GM10248 (cell line): ENCODE measurements at places on chromosomes 11 and 22.

DNA sequence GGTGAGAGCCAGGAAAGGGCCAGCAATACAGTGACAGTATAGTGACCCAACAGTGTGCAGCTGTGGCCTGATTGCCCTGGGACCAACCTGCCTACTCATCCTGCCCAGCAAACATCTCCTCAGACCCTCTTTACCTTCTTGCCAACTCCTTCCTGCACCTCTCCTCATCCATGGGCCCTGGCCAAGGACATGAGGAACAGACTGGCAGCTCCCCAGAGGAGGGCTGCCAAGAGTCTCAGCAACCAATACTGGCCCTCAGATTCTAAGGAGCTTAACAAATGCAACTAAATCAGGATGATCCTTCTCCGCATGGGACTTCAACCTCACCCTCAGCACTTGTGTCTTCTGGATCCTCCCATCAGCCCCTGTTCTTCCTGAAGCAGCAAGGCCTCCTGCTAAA, 77.0 kb downstream of the RPL27A start:
- DNase-seq = no peak

GRCh38 chr22:21643533-21644357, 1.6 kb downstream of the SDF2L1 start:
- no peak for DNase-seq

DNA sequence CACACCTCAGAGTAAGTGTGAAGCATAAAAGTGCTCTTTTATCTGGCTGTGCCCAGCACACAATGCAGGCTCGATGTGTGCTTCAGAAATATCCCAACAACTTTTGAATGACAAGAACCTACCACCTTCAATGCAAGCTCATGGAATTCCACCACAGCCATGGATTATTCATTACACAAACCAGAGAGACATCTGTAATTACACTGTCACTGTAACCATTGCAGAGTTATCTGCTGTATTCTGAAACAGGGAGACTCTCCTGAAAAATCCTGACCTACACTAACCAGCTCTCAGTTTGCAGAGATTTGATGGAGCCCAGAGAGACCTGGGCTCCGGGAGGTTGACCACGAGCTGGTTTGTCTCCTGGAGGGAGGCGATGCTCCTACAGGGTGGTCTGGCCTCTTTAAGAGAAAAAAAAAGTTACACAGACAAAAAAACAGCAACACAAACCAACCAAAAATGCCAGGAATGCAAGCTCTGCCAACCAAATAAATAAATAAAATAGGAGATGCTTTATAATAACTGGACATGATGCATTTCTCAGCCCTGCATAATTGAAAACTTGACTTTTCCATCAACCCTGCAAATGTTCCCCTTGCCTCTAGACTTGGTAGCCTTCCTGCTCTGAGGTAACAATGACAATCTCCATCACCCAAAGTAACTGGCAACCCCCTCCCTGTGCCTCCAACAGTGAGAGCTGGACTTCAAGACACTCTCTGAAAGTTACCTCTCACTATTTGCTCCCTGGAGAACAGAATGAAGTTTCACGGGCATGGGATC, 69.7 kb downstream of the ETS1 start:
- DNase-seq = no peak

- DNase-seq = no peak
These were observed 7.5 kb downstream of the ME3 start for GRCh38 chr11:86664930-86665329.

GRCh38 chr22:42331014-42331413, 60.6 kb upstream of the TCF20 start:
- DNase-seq = no peak

GRCh38 chr11:113690619-113691569, 15.2 kb downstream of the TMPRSS5 start:
- peak; percentile 44 for DNase-seq

DNA sequence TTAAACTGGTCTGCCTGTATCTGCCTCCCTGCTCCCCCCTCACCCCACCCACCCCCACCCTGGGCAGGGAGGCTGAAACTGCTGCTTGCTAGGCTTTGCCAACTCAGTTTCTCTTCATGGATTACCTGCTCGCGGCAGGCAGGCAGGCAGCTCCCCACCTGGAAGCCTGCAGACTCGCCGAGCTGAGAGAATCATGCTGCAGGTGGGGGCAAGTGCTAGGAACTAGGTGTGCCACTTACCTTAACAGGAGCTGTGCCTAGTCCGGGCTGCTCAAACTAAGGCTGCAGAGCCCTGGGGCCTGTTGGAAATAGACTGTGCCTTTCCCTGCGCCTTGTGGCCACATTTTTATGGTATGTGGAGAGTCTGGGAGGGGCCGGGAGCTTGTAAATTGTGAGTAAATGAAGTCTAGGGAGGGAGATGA, 30.3 kb downstream of the MARK2 start:
- no peak for DNase-seq

GRCh38 chr11:117328375-117329010, 839 bp downstream of the CEP164 start:
- DNase-seq = peak; percentile 37

DNA sequence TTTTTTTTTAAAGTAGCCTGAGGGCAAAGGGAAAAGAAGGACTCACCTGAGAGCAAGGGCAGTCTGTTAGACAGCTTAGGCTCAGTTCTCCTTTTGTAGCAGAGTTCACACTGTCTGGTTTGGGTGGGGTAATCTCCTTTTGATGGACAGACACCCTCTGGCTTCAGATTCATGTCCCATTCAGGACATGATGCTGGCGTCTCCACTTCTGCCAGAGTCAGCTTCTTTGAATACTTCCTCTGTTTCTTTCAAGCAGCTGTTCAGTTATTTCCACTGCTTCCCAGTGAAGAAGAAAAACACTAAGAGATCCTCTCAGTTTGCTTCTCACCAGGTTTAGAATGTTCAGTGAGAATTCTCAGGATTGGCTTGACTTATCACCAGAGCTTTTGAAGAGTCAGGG, 79.0 kb upstream of the HSD17B12 start:
- DNase-seq = no peak

DNA sequence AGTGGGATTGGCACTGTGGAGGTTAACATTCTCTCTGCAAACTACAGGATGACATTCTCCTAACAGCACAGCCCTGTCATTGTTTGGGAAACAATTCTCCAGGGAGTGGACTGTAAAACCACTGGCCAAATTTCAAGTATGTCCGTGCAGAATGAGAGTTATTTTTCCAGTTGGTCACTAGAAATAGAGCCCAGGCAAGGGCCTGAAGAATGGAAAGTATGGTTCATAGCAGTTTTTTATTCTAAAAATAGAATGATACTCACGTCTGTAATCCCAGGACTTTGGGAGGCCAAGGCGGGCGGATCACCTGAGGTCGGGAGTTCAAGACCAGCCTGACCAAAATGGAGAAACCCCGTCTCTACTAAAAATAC, 39.0 kb upstream of the CD44 start:
- no peak for DNase-seq

DNA sequence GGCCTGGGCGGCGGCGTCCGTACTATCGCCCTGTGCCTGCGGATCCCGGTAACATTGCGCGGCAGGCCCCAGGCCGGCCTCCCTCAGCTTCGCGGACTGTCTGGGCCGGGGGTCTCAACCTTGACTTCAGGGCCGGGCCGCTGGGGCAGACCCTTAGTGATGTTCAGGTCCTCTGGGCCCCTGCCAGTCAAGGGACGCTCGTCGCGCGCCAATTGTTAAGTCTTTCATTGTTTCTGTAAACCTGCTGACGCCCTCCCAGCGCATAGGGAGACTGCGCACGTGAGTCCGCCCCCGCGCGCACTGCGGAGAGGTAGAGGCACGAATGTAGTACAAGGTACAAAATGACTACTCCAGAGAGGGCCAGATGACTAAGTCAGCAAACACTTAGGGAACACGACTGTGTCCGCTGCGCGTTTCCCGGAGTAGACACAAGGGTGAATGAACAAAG, 451 bp upstream of the HDHD5 start:
- peak; percentile 48 for DNase-seq

- no peak for DNase-seq
These were observed 76.3 kb downstream of the PRCP start for GRCh38 chr11:82823647-82824619.

GRCh38 chr11:14111496-14111895, 149.0 kb downstream of the SPON1 start:
- DNase-seq = no peak

DNA sequence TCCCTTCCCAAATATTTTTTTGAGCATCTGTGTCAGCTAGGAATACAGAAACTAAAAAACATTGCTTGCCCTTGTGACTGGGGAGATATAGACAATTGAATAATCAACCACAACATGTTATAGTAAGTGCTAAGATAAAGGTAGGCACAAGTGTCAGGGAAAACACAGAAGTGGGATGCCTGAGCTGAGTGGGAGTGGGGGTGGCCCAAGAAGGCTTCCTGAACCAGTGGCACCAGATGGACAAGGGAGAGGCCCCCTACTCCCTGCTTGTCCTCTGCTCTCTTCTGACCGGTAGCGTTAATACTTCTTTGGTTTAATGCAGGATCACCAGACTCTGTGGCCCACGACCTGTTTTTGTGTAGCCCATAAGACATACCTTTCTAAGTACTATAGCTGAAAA, 48.8 kb downstream of the PACS1 start:
- no peak for DNase-seq

- peak; percentile 70 for DNase-seq
These were observed at the start of gene ZNF215 for GRCh38 chr11:6926208-6927029. Gene ZNF215 (plus strand): TSS chr11:6926426. CDS start chr11:6932273, 5,847 bp downstream.

GRCh38 chr11:104259121-104259610, 95.2 kb upstream of the PDGFD start:
- DNase-seq = no peak

DNA sequence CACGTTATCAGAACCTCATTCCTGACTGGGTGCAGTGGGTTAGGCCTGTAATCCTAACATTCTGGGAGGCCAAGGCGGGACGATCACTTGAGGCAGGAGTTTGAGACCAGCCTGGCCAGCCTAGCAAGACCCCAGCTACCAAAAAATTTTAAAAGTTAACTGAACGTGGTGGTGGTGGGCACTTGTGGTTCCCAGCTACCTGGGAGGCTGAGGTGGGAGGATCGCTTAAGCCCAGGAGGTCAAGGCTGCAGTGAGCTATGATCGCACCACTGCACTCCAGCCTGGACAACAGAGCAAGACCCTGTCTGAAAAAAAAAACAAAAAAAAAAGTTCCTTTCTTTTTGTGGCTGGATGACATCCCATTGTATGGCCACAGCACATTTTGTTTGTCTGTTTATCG, 67.7 kb upstream of the PPP6R3 start:
- no peak for DNase-seq

- no peak for DNase-seq
These were observed 7.4 kb downstream of the OR10D3 start for GRCh38 chr11:124190298-124191139.

GRCh38 chr11:102946237-102946636, 9.3 kb downstream of the MMP13 start:
- DNase-seq = no peak

DNA sequence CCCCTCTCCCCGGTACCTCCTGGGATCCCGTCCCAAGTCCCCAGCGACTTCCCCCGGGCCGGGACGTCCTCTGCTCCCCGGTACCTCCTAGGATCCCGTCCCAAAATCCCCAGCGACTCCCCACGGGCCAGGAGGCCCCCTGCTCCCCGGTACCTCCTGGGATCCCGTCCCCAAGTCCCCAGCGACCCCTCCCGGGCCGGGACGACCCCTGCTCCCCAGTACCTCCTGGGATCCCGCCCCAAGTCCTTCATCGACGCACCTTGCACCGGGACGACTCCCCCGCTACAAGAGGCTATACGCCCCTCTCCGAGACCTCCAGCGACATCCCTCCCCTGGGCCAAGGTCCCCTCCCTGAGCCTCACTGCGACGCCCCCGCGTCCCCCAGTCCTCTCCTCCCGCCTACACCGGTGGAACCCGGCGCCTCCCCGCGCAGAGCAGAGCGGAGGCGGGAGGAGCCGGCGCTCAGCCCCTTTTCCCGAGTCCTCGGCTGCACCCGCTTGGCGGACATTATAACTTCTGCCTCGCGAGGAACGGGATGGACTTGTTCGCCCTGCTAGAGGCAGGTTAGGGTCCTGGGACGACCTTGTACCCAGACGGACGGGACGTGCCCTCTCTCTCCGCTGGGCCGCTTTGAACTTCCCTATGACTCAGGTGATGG, 912 bp downstream of the KREMEN1 start:
- no peak for DNase-seq

GRCh38 chr11:47225552-47226400, 11.0 kb downstream of the DDB2 start:
- DNase-seq = no peak

GRCh38 chr22:18997306-18997924, 61.3 kb upstream of the PRODH start:
- no peak for DNase-seq

DNA sequence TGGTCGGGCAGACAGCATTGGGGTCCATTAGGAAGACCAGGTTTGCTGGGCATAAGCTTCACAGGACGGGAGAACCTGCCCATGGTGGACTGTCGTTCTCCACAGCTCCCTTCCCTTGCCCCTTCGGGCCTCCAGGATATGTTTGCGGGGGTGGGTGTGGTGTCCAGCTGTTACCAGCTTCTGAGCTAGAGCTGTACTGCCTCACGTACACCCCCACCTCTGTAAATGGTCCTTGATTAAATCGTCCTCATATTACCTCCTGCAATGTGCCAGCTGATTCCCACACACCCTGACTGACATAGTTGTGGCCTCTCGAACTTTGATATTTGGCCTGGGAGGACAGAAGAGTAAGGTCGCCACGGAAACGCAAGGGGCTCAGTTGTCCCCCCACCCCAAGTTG, 16.2 kb upstream of the BCR start:
- DNase-seq = no peak

GRCh38 chr11:133811850-133812685, 33.2 kb downstream of the SPATA19 start:
- DNase-seq = no peak

DNA sequence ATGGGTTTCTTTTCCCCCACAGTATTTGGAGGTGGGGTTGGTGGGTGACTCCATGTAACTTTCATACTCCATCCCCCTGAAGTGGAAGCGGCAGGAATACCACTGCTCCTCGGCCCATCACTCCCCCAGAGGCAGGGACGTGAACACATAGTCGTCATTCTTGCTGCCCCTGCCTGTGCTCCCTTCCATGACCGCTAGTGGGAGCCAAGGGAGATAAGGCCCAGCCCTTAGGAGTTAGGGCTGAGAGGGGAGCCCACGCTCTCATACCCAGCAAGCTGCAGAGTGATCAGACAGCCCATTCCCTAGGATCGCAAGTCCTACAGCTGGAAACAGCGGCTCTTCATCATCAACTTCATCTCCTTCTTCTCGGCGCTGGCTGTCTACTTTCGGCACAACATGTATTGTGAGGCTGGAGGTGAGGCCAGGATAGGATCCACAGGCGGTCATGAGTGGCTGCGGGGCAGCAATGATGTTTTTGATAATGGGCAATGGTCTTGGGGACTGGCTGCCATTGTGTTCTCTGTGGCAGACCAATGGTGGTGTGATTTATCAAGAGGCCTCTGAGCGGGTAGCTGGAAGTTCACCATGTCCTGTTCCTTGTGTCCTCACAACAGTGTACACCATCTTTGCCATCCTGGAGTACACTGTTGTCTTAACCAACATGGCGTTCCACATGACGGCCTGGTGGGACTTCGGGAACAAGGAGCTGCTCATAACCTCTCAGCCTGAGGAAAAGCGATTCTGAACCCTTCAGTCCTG, 15.9 kb downstream of the RHOG start:
- peak; percentile 83 for DNase-seq
